ENCODE measurements at places on chromosomes 6 and 20. TPM values are rescaled to one million over a fixed set of nuclear protein-coding genes. Genes with fewer than 3 reads are reported as not detected.

The MOCS1 gene
- total RNA-seq, result 14.3 TPM

DNA sequence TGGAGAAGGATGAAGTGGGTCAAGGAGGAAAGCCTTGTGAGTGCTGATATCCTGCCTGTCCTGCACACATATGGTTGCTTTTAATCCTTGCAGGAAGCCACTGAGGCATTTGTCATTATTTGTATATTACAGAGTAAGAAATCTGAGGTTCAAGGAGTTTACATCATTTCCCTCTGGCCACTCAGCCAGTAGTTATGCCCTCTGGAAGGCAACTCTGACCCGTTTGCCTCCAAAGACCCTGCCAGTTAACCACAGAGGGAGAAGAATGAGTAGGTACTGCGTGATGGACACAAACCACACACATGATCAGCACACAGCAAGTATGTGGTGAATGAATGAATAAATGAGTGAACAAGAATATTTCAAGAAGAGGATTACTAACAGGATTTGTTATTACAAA is 7.9 kb upstream of the FAM210B start:
- no peak for DNase-seq

DNA sequence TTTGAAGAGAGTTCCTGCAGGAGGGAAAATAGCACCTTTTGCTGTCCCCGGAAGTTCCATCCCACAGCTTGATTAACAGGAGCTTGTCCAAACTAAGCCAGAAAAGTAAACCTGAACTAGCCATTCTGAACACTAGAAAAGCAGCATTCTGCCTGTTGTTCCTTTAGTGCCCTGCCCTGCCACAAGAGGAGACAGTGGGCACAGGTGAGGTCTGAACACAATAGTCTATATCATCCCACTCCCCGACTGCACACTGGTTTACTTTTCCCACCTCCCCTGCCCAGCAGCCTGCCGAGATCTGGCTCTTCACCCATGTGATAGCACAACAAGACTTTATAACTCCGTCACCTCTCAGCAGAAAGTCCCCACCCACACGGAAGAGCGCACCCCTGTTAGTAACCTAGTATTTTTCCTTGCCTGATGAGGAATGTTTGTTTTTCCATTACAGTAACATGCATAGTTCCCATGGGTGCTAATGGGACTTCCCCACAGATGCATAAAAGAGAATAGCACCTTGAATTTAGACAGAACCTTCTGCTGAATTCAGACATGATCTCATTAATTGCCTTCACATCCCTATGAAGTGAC is 59.7 kb downstream of the TFAP2A start:
- no peak for DNase-seq

DNA sequence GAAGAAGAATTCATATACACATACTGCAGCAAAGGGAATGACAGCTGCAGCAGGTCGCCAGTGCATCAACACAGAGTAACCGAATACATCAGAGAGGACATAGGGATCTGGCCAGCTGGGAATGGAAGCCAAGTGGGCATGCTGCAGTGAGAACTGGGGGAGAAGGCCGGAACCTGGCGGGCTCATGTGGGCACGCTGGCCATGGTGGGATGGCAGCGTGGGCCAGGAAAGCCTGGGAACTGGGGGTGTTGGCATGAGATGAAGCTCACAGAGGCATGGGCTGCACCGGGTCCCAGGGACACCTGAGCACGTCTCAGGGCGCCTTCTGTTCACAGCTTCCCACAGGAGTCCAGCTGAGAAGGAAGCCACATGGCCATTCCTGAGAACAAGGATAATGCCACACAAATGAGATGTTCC is 139.5 kb upstream of the AGPAT4 start:
- no peak for DNase-seq

GRCh38 chr6:46490425-46491200 is 636 bp downstream of the RCAN2 start:
- DNase-seq, result peak; percentile 68

The CTAGE9 gene
- not detected for total RNA-seq

- no peak for DNase-seq
Observed at GRCh38 chr6:56637640-56638039, 5.0 kb downstream of the DST start.

GRCh38 chr6:126873351-126873750 is 245.1 kb upstream of the RSPO3 start:
- no peak for DNase-seq

The HTR1B gene
- not detected for total RNA-seq

The PEDS1 gene
- total RNA-seq, result 19.1 TPM

The ADAT2 gene
- total RNA-seq, result 3.2 TPM

DNA sequence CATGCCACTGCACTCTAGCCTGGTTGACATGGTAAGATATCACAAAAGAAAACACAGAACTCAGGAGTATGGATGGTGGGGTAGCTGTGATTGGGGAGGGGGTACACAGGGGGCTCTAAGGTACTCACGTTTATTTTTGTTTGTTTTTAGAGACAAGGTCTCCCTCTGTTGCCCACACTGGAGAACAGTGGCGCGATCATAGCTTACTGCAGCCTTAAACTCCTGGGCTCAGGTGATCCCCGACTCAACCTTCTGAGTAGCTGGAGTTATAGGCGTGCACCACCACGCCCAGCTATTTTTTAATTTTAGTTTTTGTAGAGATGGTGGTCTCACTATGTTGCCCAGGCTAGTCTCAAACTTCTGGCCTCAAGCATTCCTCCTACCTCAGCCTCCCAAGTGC is 29.3 kb downstream of the BCL2L1 start:
- no peak for DNase-seq

The NR2E1 gene
- not detected for total RNA-seq

DNA sequence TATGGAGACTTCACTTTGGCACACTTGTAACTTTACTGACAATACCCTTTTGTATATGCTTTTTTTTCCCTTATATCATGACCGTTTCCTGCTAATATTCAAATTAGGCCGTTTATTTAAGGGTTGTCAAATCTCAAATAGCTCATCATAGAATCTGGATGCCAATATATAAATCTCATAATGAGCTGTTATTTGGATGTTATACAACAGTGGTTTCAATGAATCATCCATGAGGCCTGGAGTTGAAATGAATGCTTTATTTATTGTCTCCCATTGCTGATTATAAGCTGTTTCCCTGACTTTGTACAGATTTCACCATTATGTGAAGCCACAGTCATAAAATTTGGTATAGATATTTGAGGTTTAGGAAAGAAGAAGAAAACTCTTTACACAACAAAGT is 256.1 kb downstream of the PLCB1 start:
- no peak for DNase-seq

The CASS4 gene
- 1.7 TPM for total RNA-seq

DNA sequence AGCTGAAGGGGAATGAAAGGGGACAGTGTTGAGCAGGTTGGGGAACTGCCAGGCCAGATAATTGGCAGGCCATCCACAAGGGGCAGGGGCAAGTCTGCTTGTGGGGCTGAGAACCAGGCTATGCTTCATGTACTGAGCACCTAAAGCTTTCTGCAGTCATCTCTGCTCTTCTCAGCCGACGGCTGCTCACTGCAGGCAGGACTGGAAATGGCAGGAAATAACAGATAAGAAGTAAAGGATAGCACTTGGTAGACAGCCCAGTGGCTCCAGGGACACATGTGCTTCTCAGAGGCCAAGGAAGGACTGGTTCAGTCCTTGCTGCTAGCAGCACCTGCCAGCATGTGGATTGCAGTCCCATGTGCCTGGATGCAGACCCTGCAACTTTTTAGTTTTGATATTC is 89.8 kb downstream of the CD164 start:
- no peak for DNase-seq

The RPS18 gene
- total RNA-seq, result 4,052 TPM

DNA sequence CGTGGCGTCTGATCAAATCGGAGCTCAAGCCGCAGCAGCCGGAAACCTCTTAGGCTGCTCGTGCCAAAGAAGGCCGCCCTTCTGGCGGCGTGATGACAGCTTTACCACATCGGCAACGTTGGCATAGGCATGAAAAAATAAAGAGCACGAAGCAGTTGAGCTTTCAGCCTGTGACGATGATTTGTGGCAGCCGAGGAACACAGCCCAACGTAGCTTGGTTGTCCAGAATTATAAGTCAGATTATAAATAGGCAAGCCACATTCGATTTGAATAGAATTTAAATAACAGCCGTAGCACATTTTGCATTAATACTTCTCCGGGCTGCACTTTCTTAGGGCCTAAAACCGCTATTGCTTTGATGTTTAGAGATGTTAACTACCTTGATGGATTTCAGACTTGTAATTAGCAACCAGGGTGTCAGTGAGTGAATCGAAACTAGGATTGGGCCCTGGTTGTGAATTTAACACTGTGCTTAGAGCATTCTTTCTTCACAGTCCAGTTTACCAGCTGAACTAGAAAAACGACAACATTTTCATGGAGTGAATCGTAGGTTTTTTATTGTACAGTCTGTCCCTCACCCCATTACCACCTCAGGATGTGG is 864 bp upstream of the BCLAF1 start:
- DNase-seq, result peak; percentile 91
